ENCODE measurements at places on chromosomes 1 and 21. TPM values are rescaled to one million over a fixed set of nuclear protein-coding genes. Genes with fewer than 3 reads are reported as not detected.

- H3K27ac ChIP-seq, result no peak overlapping the region
- no peaks in the 10 kb centered on the region for H3K27me3 ChIP-seq
- H3K4me3 ChIP-seq, result no peak overlapping the region
- H3K36me3 ChIP-seq, result no peaks in the 10 kb centered on the region
Observed at GRCh38 chr1:207298186-207298585, 23.3 kb upstream of the CD55 start.

Gene NEXN
- 50.2 TPM for polyA plus RNA-seq

Gene TMEM200B
- 3.3 TPM for polyA plus RNA-seq

Gene ENAH
- polyA plus RNA-seq, result 51.8 TPM

Data from adrenal gland (tissue), 19 donors.